GM12892 (cell line): ENCODE measurements at places on chromosomes 1 and 21.

DNA sequence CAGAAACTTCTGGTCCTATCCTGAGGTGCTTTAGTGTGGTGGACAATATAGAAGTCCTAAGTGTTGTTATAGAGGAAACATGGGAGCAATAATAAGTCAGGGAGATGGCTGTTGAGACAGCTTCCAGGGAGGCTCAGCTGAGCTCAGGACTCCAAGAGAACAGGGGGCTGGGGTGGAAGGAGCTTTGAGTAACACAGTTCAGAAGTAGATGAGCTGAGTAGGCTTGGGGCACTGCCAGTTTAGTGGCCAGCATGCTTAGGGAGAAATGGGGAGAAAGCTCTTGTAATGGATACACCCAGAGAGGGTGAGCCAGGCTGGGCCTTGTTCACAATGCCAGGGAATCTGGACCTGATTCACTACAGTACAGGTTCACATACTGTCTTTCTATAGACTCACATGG, 201.6 kb downstream of the DAB1 start:
- no peak for DNase-seq

GRCh38 chr1:18764362-18764761, 95.1 kb downstream of the TAS1R2 start:
- no peak for DNase-seq

DNA sequence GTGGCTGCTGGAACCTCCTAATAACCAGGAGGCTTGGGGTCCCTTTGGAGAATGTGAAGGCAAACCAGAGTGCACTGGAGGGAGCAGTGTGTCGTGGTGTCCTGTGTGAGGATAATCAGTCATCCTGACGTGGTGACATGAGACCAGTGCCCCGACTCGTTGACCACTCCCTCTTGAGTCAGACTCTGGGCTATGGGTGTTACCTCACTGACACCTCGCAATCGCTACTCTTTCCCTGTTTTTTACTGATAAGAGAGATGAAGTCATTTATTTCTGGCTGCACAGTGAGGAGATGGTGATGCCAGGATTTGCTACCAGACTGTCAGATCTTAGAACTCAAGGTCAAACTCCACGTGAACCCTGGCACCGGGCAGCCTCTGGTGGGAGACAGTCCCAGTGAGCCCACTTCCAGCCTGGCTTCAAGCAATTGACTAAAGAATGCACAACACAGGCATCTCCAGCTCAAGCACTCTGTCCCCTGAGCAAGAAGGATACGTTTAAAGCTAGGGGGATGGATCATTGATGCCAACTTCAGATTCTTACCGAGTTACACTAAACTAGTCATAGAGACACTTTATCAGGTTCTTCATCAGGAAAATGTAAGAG, 30.3 kb downstream of the UBASH3A start:
- no peak for DNase-seq

DNA sequence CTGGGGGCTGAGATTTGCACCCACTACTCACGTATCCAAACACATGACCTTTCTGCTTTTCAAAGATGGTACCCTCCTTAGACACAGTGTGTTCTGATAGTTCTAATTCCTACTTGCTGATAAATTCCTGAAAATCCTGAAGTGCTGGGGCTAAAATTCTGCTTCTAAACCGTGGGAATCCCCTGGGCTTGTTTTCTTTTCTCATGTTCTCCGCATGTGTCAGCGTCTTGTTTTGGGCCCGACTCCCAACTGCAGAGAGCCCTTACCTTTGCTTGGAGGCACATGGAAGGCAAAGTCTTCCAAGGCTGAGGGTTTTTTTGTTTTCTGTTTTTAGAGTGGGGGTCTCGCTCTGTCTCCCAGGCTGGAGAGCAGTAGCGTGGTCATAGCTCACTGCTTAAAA, 27.2 kb downstream of the PSMG1 start:
- no peak for DNase-seq

- DNase-seq, result no peak
Measured at GRCh38 chr1:241857131-241857530, 9.1 kb downstream of the EXO1 start.

DNA sequence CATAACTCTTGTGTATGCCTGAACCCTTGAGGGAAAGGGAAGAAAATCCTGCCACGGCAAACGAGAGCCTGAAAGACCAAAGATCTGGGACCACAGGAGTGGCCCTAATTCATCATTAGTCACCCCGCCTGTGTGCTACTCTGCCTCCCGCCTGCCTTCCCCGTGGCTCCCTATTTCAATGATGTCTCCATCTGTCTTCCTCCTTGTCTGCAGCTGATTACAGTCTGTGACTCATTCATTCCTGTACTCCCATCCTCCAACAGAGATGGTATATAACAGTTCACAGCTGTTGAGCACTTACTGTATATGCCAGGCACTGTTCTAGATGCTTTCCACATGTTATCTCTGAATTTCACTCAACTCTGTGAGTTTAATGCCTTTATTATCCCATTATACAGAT, 96.6 kb downstream of the SEC16B start:
- DNase-seq, result no peak

DNA sequence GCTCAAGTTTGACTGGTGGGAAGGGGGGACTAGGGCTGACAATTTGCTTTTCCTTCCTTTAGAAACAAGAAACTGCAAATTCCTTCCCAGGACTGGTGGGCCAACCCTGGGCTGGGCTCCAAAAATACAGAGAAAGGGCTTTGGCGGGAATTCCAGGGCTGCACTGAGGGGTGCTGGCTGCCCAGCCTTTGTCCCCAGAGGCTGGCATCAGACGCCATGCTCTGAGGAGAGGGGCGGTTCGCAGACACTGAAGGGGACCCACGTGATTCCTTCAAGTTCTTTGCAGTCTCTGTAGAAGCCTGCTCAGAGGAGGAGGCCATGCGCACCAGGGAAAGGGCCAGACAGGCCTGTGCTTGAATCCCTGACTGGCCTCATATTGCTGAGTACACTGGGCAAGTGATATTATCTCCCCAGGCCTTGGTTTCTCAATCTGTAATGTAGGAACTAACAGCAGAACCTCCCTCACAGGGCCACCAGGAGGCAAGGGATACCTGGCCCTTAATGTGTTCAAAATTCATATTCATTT, 119.5 kb downstream of the EPHB2 start:
- no peak for DNase-seq

DNA sequence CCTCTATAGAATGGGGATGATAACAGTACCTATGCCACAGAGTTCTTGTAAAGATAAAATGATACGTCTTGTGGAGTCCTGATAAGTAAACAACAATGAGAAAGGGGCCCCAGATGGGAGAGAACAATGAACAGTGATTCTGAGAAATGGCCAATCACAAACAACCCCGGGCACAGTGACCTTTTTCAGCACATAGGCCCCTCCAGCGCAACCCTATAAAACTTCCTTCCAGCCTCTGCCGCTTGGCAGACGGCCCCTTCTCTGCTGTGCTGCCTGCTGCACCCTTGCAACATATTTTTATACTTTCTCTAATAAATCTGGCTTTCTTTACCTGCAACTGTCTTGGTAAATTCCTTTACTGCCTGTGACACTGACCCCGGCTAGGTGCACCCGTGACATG, 8.9 kb downstream of the RCAN1 start:
- no peak for DNase-seq
